ENCODE measurements at places on chromosomes 4 and X.

DNA sequence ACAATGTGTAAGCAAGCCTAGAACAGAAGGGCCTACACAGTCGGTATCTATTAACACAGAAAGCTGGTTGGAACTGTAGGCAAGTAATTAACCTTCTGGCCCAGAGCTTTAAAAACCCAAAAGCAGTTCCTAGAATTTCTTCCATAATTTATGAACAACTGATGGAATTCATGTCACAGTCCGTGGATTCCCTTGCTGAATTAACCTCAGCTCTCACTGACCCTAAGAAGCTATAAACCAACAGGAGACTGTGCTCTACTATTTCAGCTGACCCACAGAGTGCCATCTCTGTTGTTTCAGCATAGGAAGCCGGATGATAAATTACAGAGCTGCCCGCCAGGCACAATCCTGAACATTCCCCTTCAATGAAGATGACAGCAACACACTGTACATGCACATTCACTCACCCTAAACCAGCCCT, 157.3 kb downstream of the PRDM5 start:
- no peak for DNase-seq

DNA sequence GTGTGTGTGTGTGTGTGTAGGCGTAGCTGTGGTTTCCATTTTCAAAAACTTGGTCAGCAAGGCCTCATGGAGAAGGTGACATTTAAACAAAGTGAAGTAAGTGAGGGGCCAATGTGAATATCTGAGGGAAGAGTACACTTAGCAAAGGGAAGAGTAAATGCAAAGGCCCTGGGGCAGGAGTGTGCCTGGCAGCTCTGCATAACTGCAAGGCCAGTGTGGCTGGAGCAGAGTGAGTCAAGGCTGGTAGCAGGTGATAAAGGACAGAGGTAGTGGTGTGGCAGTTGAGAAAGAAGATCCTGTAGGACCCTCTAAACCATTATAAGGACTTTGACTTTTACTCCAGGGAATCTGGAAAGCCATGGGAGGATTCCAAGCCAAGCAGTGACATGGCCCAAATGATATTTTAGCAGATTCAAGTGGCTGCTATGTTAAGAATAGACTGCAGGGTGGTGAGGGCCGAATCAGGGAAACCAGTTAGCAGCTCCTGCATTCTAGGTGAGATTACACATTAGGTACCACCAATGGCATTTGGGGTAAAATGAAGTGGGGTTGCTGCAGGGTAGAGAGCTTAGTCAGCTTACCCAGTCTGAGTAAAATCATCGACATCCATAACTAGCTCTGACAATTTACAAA, 5.9 kb upstream of the TBC1D1 start:
- DNase-seq, result no peak

- DNase-seq, result no peak
Measured at GRCh38 chrX:68834371-68835103, 5.7 kb downstream of the EFNB1 start.

GRCh38 chrX:23803931-23804381, 21.0 kb downstream of the SAT1 start:
- DNase-seq, result no peak

GRCh38 chr4:185680617-185681016, 131.4 kb downstream of the SORBS2 start:
- DNase-seq, result no peak

GRCh38 chr4:91830681-91831395, 472.9 kb upstream of the GRID2 start:
- DNase-seq, result no peak

DNA sequence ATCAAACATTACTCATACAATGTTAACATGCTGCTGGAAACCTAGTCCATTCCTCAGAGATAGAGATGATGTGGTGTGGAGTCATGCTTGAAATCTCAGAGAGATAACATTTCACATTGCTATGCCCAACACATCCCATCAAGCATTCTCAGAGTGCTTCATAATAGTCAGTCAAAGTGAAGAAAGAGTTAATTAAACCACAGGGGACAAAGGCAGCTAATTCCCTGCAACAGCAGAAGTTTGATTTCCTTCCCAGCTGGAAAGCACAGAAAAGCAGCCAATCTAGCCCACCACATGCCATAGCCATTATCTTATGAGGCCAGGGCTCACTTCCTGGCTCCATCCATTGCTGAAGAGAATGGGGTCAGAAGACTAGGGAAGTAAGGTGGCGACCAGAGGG, 8.9 kb downstream of the KDR start:
- DNase-seq, result no peak

DNA sequence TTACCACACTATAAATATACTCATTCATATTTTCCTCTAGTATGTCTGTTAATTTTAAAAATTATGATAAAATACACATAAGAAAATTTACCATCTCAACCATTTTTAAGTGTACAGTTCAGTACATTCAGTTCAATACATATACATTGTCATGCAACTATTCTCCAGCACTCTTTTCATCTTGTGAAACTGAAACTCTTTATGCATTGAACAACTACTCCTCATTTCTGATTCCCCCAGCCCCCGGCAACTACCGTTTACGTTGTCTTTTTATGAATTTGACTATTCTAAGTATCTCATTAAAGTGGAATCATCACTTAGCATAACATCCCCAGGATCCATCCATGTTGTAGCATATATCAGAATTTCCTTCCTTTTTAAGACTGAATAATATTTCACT, 8.7 kb downstream of the SMARCAD1 start:
- DNase-seq, result no peak

DNA sequence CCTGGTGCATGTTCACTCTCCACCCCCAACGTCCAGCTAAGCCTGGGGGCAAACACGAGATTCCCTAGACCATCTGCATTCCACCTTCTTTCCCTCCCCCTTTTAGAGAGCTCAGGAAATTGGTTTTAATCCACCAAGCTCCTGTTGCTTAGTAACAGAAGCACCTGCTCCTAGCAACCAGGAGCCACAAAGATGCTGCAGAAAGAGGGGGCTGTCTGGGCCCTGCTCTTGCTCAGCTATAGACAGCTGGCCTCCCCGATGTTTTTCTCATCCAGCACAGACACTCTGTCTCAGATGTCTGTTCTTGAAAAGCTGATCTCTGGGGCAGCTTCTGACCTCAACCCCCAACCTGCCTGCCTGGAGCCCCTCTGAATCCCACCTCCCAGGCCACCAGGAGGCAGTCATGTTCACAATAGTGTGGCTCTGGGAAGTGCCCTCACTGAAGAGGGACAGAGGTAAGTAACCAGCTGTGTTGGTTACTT, 71.5 kb downstream of the SLC16A2 start:
- no peak for DNase-seq

DNA sequence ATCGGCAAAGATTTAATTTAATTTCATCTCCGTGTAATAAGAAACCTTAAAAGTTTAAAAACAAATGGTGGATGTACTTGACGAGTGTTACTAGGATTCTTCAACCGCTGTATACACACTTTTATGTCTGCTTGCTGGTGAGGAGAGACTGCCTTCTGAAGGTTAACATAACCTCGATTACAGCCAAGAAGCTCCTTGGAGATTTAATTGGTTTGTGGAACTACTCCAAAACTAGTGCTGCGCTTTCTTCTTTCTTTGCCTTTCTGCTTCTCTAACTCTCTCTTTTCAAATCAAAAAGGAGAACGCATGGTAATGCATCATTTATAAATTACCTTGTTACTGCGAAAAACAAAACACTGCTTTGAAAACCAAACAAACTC, 109.0 kb downstream of the ANTXR2 start:
- no peak for DNase-seq

DNA sequence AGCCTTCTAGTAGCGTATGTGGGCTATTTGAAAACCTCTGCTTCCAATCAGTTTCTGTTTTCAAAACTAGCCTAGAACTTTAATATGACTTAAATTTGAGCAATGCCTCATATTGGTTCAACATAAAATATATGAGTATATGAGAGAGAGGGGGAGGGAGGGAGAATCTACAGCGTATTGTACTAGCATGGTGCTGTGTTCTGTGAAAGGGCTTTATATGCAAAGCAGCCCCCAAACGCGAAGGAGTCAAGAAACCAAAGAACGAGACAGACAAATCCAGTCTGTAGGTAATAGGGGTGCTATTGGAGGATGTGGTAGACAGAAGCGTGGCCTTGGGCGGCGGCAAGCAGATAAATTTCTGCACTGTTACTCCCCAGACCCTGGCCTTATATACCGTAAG, 784 bp upstream of the ANXA5 start:
- DNase-seq, result no peak

DNA sequence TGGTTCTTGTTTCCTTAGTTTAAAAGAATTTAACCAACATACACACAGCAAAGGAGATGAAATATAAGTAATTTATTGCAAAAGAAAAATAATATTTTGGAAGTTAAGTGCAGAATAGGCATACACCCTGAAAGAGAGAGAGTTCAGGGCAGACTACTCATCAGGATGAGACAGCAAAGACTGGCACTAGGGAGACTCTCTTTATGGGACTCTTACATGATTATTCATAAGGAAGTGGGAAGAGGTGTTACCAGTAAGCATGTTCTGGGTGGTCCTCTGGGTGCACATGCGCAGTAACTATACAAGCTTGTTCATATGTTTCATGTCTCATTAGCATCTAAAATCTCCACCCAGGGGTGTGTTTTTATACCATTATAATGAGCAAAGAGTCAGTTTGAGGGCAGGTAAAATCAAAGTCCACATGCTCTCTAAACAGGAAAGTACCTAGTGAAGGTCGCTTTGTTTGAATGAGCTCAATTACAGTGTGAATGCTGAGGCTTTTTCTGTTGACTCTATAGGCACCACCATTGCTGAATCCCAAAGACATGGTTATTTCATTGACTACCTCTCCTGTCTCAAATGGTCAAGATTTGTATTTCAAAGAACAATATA, 38.2 kb upstream of the PRDM5 start:
- DNase-seq, result no peak

DNA sequence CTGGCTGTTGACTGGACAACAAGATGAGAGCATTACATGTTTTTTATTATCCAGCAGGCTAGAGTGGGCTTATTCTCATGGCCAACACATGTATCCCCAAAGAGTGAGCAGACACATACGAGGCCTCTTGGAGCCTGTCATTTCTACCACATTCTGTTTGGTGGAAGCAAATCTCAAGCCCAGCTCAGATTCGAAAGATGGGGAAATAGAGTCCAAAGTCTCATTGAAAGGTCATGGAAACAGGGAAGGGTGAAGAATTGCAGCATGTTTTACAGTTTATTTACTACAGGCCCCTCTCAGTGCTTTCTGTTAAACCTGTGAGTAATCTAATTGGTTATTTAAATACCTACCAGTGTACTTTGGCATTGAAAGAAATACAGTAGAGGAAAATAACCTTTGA, 108.6 kb downstream of the FRAS1 start:
- DNase-seq, result no peak

Measured in NCI-H2029 treated with DMSO at 0.1 percent for 48 hours (cell line).